ENCODE measurements at places on chromosomes 7 and 10. TPM values are rescaled to one million over a fixed set of nuclear protein-coding genes. Genes with fewer than 3 reads are reported as not detected.

DNA sequence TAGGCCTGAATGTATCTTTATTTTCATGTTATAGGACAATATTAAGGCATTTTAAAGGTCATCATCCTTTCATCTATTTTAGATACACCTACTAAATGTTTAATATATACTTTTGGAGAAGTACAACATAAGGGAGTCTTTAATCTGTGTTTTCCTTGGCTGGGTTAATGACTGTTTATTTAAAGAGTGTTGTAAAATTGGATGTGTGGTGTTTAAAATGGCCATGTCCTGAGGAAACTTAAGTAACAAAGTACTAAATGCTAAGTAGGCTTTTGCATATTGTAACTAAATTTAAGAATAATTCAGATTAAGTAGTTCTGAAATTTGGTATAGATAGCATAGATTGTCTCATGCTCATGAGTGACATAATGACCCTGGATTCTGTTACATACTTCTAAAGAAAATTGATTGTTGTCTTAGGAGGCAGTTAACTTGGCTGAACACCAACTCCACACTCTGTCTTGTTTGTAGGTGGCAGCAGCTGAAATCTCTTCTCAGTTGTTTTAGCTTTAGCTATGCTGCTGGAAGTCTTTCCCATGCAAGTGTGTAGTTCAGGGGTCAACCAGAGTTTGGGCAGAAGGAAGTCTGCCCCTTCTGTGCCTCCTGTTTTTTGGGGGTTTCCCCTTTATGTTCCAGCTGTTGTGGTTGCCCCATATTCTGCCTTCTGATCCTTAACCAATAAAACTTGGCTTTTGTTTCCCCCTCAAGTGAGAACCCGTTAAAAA, 29.2 kb downstream of the DLD start:
- H3K36me3 ChIP-seq = peaks cover 64% of the 10 kb centered on the region
- peaks cover 29% of the 10 kb centered on the region for H3K4me1 ChIP-seq
- no peak for DNase-seq
- no peak overlapping the region for H3K4me3 ChIP-seq
- no peak overlapping the region for H3K27ac ChIP-seq
- no peaks in the 10 kb centered on the region for H3K27me3 ChIP-seq

DNA sequence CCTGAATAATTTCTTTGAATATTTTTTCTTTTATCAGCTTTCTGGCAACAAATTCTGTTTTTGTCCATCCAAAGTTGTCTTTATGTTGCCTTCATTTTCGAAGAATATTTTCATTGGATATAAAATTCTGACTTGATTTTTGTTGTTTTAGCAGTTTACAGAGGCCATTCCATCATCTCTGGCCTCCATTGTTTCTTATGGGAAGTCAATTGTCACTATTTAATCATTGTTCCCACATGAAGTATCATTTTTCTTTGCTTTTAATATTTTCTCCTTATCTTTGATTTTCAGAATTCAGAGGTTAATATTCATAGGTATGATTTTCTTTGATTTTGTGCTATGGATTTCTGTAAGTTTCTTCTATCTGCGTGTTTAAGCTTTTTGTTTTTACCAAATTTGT, 512.6 kb downstream of the LRMDA start:
- no peak overlapping the region for H3K4me3 ChIP-seq
- H3K27me3 ChIP-seq = no peaks in the 10 kb centered on the region
- H3K27ac ChIP-seq = no peak overlapping the region
- H3K4me1 ChIP-seq = no peaks in the 10 kb centered on the region
- H3K36me3 ChIP-seq = no peaks in the 10 kb centered on the region

DNA sequence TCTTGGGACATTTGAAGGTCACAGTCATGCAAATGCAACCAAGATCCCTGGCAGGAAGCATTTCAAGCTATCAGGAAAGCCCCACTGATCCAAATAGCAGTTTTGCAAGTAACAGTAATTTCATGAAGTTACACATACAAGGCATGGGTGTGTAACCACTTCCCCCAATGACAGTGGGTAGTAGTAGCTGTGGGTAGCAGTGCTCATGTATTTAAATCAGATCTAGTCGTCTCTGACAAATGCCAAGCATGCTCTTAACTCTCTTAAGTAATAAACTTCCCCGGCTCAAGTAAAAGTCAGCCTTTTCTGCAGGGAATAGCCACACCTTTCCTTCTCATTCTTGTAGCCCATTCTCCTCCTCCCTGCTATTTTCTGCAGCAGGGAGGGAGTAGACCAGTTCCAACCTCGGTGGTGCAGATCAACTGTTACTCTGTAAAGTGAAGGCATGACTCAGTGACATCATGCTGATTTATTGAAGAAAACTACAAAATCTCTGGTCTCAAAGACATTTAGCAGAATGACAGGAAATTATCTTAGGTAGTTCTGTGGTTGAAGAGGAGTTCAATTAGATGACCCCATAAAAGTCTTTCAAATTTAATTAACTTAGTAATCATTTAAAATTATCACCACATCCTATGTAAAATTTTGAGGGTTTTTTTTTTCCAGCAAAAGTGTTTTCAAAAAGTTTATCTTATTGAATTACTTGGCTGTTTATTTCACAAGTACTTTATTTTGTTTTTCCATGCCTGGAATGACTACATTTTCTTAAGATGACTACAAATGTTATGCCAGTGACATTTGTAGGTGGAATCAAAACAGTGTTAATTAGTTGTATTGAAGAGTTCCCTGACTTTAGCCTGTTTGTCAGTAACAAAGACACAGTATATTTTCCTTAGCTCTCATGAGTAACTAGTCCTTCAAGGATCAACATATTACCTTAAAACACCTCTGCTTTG, 568.3 kb downstream of the INHBA start:
- no peaks in the 10 kb centered on the region for H3K27me3 ChIP-seq
- no peak overlapping the region for H3K27ac ChIP-seq
- H3K36me3 ChIP-seq = no peaks in the 10 kb centered on the region
- DNase-seq = no peak

DNA sequence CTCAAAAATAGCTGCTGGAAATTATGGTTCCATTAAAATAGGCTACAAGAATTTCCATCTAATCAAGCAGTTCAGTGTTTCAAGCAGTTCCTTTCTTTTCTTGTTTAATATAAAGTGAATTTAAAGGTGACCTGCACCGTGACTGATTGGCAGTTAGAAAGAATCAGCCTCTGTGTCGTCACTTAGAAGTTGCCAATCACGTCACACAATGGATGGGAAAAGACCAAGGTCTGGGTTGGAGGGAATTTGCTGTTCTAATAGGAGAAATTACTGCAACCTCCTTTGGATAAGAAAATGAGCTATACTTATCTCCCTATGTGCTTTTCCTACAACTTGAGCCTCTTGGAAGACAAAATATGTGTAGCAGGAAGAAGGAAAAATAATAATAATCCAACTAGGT, 219.4 kb upstream of the KMT2E start:
- no peaks in the 10 kb centered on the region for H3K36me3 ChIP-seq
- no peak overlapping the region for H3K4me3 ChIP-seq
- no peak for DNase-seq
- peaks cover 13% of the 10 kb centered on the region for H3K27me3 ChIP-seq
- H3K4me1 ChIP-seq = no peaks in the 10 kb centered on the region
- no peak overlapping the region for H3K27ac ChIP-seq

GRCh38 chr10:62085404-62085803, 183.2 kb downstream of the RTKN2 start:
- H3K27me3 ChIP-seq = no peaks in the 10 kb centered on the region
- DNase-seq = no peak
- H3K36me3 ChIP-seq = peaks cover 71% of the 10 kb centered on the region
- H3K27ac ChIP-seq = no peak overlapping the region
- peaks cover 62% of the 10 kb centered on the region for H3K4me1 ChIP-seq
- no peak overlapping the region for H3K4me3 ChIP-seq

DNA sequence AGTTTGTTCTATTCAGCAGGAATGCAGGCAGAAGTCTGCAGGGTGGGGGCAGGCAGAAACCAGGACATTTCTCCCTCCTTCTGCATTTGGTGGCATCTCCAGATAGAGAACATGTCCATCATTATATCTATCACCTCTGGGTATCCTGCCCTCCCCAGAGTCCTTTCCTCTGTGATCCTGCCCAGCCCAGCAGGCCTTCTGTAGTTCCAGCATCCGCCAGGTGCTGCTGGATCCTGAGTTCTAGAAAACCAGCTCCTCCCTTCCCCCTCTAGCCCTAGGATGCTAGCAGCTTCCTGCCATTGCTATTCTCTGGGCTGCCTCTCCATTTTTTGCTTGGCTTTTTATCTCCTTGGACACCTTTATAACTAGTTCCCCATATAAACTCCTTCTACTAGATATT, 180.3 kb downstream of the KCNMA1 start:
- H3K4me1 ChIP-seq = no peaks in the 10 kb centered on the region
- no peak for DNase-seq

- H3K36me3 ChIP-seq = peaks cover 18% of the 10 kb centered on the region
- no peaks in the 10 kb centered on the region for H3K27me3 ChIP-seq
- no peak overlapping the region for H3K4me3 ChIP-seq
- no peak for DNase-seq
- H3K27ac ChIP-seq = no peak overlapping the region
Observed at GRCh38 chr7:37224746-37225145, 223.9 kb downstream of the ELMO1 start.

Gene RGR
- total RNA-seq = not detected

Gene TRIL
- not detected for total RNA-seq

Gene DYNC1I1
- total RNA-seq = not detected

Gene KCND2
- not detected for total RNA-seq

Gene ACTR3C
- total RNA-seq = 4.6 TPM
